Activated CD4-positive, alpha-beta T cell treated with anti-CD3 and anti-CD28 coated beads, Interleukin-2, Interleukin-6, amounts not matched to agents 100 ng/mL and 50 ng/mL, durations not matched to agents 16 hours and 8 hours (primary cell): ENCODE measurements at places on chromosomes 11 and 22.

DNA sequence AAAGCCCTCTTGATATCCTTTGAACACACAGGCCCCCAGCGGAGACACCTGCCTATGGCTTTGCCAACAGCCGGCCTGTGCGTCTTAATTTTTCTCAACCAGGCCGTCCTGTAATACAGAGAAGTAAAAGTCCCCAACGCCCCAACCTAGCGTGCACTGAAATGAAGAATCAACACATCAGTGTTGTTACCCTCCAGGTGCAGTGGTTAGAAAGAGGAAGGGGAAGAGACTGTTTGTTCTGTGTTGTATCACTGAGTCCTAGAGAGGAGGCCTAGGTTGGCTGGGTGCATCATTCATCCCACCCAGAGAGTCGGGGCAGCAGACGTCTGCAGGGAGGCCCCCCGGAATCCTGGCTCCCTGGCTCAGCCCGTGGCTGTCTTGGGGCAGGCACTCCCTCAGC, 25.7 kb downstream of the SGSM1 start:
- DNase-seq, result no peak

DNA sequence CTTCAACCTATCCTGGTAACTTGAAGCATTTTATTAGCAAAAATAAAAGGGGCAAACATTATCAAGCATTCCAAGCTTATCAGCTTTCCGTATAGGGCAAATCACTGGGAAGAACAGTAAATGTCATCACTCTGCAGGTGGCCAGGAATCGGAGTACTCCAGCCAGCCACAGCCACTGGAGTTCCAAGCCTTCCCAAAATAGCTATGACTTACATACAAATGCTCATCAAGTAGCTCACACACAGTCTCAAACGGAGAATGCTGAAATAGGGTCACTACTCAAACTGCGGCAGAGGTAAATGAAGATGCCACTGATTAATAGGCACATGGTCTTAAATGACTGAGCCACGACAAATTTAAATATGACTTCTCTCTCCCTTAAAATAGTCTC, 2.1 kb downstream of the USP28 start:
- no peak for DNase-seq

- no peak for DNase-seq
These were observed 2.2 kb upstream of the CHRM4 start for GRCh38 chr11:46393759-46394158.

DNA sequence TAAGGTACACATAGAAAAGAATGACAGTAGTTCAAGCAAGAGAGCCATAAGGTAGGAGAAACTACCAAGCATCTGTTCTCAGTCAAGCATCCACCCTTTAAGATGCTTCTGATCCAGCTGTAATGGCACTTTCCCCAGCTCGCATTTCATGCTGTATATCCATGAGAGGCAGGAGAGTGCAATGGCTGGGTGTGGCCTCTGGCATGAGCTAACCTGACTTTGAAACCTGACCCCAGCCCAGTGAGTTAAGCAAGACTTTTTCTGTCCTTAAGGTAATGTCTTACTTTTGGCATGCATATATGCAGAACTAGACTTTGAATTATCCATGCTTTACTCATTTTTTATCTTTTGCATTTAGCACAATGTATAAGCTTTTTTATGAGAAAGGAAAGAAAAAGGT, 79.8 kb upstream of the CNTN5 start:
- DNase-seq, result no peak

DNA sequence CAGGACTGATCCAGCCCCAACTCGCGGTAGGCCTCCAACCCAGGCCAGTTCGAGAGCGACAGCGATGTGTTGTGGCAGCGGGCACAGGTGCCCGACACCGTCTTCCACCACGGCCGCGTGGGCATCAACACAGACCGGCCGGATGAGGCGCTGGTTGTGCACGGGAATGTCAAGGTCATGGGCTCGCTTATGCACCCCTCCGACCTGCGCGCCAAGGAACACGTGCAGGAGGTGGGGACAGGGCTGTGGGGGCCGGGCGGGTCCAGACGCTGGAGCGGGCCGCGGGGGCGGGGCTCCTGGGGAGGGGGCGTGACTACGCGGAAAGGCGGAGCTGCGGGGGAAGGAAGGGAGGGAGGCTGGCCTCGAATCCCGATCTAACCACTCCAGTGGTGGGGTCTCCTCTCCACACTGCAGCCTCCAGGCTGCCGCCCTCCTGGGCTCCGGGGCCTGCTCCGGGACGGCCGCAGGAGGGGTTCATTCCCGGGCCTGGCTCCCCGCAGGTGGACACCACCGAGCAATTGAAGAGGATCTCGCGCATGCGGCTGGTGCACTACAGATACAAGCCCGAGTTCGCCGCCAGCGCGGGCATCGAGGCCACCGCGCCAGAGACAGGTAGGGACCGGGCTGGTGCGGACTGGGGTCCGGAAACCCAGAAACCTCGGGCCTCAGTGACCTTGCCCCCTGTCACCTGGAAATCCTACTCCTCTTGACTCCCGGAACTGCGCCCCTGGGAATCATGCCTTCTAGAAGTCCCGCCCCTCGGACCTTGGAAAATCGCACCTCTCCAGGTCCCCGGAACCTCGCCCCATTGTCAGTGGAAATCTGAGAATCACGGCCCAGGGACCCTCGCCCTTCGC, 14.9 kb downstream of the TMEM258 start:
- peak; percentile 63 for DNase-seq

GRCh38 chr22:46373921-46374662, 38.6 kb downstream of the TRMU start:
- no peak for DNase-seq

DNA sequence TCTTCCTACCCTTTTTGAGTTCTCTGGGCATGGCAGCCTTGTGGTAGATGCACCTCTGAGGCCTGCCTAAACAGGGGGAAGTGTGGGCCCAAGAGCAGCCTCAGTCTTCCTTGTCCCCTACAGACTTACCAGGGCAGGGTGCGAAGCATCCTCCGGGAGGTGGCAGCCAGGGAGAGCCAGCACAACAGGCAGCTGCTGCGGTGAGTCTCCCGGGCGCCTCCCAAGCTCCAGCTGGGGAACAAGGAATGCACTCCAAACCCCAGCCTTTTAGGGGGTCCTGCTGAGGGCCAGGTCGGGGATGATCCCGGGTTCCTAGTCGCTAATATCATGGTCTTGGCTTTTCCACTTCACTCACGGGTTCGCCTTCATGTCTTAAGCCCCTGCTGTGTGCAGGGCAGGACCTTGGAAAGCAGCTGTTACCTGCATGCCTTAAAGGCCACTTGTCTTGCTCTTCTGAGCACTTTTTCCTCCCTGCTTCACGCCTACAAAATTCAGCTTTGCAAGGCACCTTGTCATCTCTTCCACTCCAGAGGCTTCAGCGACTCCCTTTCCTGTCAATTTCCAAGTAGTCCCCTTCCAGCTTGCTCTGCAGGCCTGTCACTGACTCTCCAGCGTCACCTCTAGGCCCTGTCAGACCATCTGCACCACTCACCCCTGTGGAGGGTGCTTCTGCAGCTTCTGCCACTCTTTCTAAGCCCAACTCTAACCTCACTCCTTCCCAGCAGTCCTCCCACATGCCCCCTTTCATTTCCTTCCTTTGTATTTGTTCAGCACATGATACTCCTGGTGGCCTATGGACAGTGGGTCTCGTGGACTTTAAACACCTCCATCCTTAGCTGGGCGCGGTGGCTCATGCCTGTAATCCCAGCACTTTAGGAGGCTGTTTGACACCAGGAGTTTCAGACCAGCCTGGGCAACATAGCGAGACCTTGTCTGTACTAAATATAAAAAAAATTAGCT, 57.0 kb downstream of the PISD start:
- DNase-seq, result no peak

GRCh38 chr22:37259540-37260029, 15.5 kb upstream of the RAC2 start:
- peak; percentile 45 for DNase-seq

DNA sequence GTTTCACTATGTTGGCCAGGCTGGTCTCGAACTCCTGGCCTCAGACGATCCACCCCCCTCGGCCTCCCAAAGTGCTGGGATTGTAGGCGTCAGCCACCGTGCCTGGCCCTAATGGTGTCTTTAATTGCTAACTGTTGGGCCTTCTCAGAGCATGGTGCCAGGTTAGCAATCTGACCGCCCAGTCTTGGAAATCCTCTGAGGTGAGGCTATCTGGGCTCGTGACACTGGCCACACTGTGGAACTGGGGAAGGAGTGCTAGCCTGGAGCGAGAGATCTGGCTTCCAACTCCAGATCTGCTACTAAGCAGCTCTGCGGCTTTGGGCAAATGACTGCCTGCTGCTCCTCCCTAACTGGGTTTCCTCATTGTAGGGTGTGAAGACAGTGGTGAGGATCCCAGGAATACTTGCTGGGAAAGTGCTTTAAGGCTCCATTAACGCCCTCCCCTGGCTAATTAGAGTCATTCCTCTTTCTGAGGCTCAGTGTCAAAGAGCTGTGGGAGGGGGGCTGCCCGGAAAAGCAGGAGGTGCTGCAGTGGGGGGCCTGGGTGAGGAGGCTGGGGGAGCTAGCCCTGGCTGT, 35.4 kb downstream of the CHRDL2 start:
- no peak for DNase-seq

DNA sequence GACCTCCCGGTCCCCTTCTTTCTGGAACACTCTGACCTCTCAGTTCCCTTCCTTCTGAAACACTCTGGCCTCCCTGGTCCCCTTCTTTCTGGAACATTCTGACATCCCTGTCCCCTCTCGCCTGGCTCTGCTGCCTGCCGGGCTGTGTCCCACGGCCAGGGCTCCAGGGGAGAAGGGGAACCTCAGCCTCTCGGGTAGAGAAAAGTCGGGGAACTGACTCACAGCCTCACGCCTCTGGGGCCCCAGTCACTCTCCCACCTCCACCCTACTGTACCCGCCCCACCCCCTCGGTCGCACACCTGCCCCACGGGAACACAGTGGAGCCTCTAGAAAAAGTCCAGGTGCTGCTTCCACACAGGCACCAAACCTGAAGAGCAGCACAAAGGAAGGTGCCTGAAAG, 93.3 kb downstream of the BRD1 start:
- no peak for DNase-seq

- no peak for DNase-seq
These were observed 19.2 kb upstream of the KDM2A start for GRCh38 chr11:67099831-67100324.

GRCh38 chr11:79520086-79520485, 79.3 kb upstream of the TENM4 start:
- no peak for DNase-seq

DNA sequence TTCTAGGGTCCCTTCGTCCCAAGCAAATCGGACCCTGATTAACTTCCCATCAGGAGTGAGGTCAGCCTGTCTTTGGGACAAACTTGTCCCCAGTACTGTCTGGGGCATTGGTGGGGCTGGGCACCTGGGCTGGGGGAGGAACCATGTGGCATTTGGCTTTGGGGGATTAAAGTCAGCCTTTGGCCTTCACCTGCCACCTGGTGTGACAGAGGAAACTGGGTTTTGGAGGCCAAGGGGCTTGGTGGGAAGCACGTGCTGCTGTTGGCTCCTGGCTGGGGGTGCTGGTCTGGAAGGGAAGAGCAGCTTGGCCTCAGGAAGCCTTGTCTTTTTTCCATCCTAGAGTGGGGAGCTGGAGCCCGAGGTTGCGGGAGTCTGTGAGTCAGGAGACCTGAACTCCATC, 78.4 kb upstream of the NECTIN1 start:
- DNase-seq, result no peak

DNA sequence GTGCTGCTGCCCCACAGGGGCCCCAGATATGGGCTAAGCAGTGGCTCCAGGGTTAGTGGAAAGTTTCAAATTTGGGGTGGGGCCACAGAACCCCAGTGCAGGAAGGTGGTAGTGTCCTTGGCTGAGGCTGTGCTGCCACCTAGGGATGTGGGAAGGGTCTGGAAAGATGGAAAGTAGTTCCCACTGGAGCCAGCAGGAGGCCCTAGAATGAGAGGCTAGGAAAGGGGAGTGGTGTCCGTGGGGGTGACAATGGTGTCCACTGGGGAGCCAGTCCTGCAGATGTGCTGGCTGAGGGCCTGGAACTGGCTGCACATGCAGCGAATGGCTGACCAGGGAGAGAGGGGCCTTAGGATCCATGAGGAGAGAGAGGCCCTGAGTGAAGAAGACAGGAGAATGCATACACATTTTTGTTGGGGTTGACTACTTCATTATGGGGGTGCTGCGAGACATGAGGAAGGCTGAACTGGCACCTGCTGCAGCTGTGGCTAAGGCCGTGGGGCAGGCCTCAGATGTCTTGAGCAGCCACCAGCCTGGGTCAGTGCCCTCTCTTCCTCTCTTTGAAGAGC, 21.1 kb downstream of the RFPL3 start:
- peak; percentile 19 for DNase-seq

- no peak for DNase-seq
These were observed 6.9 kb downstream of the NAALADL1 start for GRCh38 chr11:65051398-65051858.

DNA sequence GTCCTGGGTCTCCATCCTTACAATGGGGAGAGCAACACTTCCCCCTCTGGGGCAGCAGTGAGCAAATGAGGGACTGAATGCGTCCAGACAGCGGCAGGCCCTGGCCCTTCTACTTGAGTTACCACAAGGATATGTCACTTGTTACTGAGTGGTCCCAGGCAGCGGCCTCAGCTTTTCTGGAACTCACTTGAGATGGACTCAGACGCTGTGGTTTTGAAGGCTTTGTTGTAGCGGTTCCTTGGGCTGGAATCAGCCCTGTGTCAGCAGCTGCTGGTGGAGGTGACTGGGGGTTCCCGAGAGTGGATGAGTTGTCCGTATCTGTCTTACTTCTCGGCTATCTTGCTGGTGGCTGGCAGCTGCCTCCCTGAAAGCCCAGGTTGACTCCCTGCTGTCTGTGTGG, 77.0 kb downstream of the MICAL2 start:
- peak; percentile 69 for DNase-seq

GRCh38 chr11:120515186-120515723, 3.7 kb downstream of the GRIK4 start:
- no peak for DNase-seq

DNA sequence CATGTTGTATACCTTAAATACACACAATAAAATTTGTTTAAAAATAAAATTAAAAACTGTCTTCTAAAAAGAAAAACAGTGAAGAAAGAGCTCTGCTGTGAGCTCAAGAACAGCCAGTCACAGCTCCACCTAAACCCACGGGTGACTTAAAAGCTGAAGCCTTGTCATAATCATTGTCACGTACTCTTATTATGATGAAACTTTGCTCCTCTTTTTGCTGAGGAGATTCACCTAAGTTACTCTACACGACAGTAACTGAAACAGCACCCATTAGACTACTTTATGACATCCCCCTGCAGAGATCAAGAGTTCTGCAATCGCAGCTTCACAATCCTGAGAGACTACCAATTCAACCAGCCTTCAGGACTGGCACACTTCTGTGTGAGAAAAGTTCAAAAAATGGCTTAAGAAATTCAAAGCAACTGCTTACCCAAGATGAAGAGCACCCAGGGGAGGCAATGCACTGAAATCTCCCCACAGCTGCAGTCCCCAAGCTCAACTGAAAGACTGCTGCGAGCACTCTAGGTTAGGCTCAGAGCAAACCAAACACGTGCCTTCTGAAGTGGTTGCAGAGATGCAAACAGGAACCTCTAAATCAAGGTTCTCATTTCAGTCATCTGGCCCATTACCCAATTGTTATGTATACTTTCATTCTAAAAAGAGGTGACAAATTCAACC, at the start of gene JAML:
Gene JAML (minus strand): TSS at position 501 of the 678 bp plus-strand sequence. CDS start 10,145 bp downstream, outside the sequence.
- peak; percentile 88 for DNase-seq

DNA sequence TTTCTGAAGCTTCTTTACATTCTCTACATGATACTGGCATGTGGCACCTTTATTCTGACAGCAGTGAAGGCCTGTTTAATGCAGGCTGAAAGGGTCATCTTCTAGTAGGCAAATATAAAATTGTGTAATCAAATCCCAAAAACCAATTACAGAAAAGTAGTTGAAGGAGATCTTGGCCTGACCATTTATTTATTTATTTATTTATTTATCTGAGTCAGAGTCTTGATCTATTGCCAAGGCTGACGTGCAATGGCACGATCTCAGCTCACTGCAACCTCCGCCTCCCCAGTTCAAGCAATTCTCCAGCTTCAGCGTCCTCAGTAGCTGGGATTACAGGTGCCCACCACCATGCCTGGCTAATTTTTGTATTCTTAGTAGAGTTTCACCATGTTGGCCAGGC, 22.7 kb upstream of the CECR2 start:
- no peak for DNase-seq
